ENCODE measurements at places on chromosomes 3 and 15.

GRCh38 chr3:47641739-47642138, 63.1 kb upstream of the CSPG5 start:
- no peak for DNase-seq

- no peak for DNase-seq
Measured at GRCh38 chr3:57770009-57770827, 14.1 kb downstream of the SLMAP start.

GRCh38 chr3:128569756-128570155, 76.8 kb upstream of the GATA2 start:
- no peak for DNase-seq

GRCh38 chr3:12895391-12896062, 54.2 kb upstream of the RPL32 start:
- no peak for DNase-seq

GRCh38 chr3:49277383-49277775, 347 bp upstream of the C3orf62 start:
- DNase-seq, result no peak
